AG04449 (cell line): ENCODE measurements at places on chromosomes 4 and X.

GRCh38 chrX:119482041-119482440, 13.8 kb downstream of the SLC25A5 start:
- DNase-seq, result no peak

DNA sequence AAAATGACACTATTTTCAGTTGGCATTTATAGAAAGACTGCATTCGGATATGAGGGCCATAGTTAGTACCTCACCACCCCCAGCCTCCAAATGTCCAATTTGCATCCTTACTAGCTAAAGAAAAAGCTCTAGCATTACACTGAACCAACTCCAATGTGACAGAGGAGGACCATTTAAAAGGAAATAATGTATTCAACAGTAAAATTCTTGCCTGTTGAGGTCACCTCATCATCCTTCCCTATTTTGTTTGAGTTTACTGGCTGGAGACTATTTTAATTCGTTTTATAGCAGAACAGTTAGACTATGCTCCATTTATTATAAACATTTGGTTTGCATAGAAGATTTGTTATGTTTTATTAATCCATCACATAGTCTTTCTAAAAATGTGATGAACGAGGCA, 88.2 kb upstream of the PPARGC1A start:
- DNase-seq, result no peak

DNA sequence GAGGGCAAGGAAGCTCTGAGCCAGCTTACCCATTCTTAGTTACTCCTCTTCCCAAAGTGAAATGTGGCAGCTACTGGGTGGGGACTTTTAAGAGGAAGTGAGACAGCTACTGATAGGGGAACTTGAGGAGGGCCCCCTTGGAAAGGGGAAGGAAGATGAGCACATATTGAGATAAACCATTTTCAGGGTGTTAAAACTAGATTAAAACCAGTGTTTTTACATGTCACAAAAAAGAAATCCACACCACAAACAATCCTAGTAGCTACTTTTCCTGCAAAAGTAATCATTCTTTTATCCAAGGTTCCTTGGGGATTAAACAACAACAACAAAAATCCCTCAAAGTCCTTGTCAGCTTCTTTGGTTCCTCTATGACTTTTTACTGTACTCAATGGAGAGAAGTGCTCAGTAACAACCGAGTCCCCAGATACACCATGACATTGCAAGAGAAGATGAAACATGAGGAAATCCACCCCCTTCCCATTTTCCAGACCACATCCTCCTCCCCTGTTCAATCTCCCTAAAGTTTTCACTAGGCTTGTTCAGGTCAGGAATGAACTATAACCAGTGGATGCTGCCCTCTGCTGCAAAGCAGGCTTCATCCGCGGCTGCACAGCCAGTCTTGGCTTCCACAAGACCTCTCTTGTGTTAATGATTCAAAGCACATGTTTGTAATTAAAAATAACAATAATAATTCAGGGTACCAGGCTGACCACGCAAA, 113.5 kb upstream of the TMEM164 start:
- DNase-seq, result no peak

- DNase-seq, result no peak
Observed at GRCh38 chrX:19829814-19830213, 57.6 kb downstream of the SH3KBP1 start.

DNA sequence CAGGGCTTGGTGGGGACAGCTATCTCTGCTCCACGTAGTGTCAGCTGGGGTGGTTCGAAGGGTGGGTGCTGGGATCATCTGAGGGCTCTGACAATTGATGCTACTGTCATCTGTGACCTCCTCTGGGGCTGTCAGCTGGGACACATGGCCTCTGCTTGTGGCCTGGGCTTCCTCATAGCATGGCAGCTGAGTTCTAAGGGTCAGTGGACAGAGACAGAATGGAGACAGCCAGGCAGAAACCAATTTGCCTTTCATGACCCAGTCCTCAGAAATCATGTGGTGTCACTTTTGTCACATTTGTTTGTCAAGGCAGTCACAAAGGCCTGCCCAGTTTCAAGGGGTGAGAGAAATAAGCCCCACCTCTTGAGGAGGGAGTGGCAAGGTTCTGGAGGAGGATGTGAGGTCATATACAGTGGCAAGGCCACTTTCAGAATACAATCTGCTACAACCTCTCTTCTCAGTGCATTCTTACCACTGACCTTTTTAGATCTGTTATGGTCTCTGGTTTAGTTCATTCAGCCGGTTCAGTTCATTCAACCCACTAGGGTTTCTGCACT, 103.6 kb upstream of the BCOR start:
- no peak for DNase-seq

DNA sequence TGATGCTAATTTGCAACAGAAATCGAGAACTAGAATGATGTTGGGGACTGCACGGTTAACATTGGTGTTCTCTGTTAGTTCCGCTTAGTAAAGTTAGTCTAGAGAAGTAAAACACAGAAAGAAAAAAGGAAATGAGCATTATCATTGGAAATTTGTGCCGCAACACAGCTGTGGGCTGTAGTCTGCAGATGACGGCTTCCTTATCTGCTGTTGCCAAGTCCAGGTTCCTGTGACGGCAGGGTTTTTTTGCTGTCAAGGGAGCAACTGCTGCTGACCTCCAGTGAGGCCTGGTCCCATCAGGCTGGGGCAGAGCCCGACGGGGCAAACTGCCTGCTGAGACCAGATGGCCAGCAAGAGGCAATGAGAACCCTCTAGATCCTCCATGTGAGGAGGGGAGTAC, 38.9 kb upstream of the PHEX start:
- DNase-seq, result no peak
